ENCODE measurements at places on chromosomes 5 and 9.

DNA sequence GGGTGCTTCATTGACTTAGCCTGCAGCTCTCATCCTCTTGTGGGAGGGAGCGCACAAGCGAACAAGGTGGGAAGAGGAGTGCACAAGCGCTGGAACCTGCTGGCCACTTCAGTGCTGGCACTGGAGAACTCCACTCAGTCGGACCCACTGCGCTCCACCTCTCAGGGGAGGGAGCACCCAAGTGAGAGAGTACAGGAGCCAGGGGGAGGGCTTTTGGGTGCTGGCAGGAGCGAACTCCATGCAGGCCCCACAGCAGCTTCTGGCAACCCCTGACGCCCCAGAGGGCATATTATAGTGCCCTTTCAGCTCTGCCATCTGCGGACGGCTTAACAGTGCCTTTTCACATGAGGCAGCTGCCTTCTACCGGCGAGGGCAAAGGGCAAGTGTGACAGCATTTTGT lies 774.2 kb upstream of the COX7C start:
- DNase-seq = no peak

GRCh38 chr9:79877943-79878602 lies 306.3 kb downstream of the TLE4 start:
- DNase-seq = no peak

DNA sequence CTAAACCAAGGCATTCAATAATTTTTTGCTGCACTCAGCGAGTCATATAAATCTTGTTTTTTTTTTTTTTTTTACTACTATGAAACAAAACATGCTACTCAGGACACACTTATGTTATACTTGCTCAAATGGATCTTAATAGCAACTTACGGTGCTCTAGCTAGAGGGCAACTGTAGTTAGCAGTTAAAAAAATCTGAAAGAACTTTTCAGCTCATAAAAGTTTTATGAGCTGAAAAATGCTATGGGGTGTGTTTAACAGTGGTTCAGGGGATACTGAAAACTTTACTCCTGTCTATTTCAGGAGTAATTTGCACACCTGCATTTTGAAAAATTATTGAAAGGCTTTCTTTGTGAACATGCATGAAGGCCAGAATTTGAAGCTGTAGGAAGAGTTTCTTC lies 53.4 kb downstream of the VCAN start:
- DNase-seq = no peak

DNA sequence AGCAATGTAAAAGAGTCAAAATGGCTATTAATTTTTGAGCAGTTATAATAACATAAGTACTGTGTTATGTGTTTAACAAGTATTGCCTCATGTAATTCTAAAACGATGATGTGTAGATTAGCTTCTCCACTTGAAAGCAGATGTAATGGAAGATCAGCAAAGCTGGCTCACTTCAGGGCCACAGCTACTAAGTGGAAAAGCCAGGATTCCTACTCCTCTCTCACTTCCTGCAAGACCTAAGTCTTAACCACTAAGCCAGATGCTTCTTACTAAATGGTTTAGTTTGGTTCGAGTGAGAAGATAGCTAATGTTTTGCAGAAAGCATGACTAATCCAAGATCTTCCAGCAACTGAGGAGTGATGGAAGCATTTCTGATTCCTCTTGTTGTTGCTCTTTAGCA lies 15.7 kb upstream of the TNC start:
- no peak for DNase-seq

- DNase-seq = no peak
These were observed 52.3 kb downstream of the WDR36 start for GRCh38 chr5:111144352-111144930.

DNA sequence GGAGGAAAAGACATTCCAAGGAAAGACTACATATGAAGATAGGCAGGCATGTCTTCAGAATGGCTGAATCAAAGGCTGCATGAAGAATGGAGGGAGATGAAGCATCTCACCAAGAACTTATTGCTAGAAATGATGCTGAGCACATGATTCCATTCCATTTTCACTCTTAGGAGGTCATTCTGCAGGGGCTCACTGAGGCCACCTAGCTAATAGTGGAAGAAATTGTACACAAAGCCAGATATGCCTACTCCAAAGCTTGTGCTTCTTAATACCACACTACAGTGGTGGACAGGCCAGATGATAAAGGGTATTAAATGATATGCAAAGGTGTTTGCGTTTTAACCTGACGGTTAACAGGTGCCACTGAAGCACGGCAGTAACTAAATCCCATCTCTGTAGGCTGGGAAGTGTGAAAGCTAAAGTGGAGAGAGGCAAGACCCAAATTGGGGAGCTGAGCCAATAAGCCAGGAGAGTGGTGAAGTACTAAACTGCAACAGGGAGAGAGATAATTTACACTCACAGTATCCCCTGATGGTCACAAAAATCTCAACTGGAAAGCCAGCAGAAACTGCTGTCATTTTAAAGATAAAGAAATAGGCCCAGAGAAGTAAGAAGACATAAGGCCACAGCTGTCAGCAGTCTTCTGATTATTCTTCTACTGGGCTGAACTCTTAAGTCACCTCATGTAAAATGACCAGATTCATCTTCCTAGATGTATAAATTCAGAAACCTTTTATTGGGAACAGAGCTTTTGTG lies 14.6 kb downstream of the NDUFA8 start:
- DNase-seq = no peak

- DNase-seq = no peak
These were observed 7.5 kb upstream of the REEP5 start for GRCh38 chr5:112929336-112930081.

DNA sequence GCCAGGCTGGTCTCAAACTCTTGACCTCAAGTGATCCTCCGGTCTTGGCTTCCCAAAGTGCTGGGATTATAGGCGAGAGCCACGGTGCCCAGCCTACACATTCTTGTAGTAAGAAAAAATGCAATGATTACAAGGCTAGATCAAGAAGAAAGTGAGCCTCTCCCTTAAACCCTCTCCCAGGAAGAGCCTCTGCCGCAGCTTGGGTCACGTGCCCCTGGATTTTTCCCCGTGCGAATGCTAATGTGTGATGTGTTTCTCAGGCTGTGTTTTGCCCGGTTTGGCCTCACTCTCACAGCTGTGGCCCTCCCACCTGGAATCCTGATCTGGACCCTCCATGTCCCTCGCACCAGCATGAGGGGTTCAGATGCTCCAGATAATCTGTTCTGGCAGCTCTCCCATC lies 6.9 kb downstream of the PLPP7 start:
- DNase-seq = no peak

DNA sequence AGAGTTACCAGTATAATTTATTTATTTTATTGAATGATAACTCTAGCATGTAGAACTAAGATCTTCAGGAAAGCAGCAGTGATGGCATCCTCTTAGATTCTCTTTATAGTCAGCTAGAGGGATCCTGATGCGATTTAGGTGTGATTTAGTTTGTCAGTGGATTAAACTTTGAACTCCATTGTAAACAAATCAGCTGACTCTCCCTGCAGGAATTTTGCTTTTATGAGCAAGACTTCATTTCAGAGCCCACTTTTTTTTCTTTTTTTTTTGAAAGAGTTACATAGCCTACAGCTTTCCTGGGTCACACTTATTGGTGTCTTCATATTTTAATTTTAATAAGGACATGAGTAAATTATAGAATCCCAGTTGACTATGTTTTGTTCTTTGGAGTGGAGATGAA lies 93.8 kb upstream of the SEMA6A start:
- DNase-seq = no peak

DNA sequence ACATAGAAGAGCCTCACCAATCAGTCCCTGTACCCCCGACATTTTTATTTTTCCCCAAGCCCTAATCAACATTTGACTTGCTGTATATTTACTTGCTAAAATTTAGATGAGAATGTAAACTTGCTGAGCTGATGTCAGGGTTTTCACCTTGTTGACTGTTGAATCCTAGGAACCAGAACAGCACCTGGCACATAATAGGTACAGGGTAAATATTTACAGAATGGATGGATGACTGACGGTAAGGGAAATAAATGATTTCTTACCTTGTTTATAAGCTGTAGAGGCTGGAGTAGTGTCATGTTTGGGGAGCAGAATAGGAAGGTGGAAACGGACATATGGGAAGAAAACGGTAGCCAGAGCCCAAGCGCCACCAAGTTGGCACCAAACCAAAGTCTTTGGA lies 107.0 kb upstream of the NUDT12 start:
- DNase-seq = no peak

- no peak for DNase-seq
These were observed 349.4 kb upstream of the PAPPA start for GRCh38 chr9:115804206-115804605.

DNA sequence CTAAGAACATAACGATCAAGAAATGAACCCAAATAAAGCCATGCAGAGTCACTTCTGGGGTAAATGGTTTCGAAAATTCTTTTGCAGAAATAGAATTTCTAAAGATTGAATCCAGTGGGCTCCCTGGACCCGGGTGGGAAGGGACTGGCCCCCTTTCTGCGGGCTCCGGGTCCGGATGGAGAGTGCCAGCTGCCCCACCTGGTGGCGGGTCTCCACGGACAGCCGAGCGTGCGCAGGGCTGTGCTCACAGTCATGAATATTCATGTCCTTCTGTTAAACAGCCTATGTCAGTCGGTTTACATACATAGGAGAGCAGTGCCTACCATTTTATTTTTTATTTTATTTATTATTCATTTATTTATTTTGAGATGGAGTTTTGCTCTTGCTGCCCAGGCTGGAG lies 4.7 kb upstream of the PPP1R26 start:
- DNase-seq = no peak

GRCh38 chr5:109329333-109330237 lies 80.2 kb downstream of the PJA2 start:
- DNase-seq = no peak

- DNase-seq = no peak
These were observed 434.1 kb downstream of the PLK2 start for GRCh38 chr5:58025809-58026208.
